Fibroblast of skin of scalp (primary cell): ENCODE measurements at places on chromosomes 5 and 9.
A peak's percentile ranks its signal among the peaks of the same experiment; 100 is the strongest.

GRCh38 chr9:128595471-128595870 is 43.1 kb downstream of the SPTAN1 start:
- no peak for DNase-seq

DNA sequence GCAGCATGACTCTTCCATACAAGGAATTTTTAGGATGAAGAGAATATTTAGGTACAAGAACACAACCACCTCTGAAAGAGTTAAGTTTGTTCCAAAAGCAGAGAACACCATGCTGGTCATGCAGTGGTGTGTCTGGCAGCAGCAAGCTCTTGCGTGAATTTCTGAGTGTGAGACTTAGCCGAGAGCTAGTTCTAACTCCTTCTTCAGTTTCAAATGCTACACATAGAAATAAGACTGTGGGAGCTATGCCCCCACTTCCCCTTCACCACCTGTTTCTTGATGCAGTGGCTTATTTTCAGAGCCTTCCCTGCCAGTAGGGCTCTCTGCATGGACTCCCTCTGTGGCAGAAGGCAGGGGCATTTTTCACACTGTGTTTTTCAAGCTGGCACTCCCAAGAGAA is 122.9 kb upstream of the ZNF366 start:
- no peak for DNase-seq

DNA sequence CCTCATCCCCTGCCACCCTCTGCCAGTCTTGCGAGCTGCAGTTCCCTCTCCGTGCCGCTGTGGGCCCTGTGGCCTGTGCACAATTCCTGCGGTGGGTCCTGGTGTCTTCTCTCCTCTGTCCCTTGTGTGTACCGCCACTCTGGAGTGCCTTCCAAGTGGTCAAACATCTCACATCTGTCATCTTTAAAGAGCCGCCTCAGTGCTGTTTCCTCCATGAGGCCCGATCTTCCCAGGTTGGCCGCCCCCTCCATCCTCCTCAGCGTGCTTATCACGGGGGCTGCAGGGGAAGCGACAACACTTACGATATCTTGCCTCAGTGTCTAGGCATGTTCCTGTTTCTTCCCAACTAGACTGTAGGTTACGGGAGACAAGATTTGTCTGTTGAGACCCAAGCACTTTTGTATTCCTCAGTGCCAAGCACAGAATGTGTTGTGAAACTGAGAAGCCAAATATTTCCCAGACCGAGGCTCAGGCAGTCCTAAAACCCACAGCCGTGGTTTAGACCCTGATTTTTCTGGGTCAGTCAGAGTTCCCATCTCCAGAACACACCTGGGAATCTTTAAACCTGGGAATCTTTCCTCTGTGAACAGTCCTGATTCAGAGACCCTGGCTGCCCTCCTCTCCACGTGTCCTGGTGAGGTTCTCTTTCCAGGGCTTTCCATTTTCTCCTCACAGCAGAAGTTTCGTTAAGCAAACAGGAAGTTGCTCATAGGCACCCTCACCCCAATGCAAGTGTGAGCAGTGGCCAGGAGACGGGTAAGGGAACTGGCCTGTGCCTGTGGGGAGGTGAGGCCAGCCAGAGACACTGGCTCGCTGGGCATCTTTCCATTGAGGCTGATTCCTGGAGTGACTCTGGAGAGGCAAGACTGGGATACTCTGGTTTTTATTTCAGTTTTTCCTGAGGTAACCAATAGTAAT is 28.8 kb downstream of the SLC46A2 start:
- peak; percentile 9 for DNase-seq

GRCh38 chr9:133527444-133527920 is 2.7 kb upstream of the MYMK start:
- DNase-seq: no peak

GRCh38 chr5:2217219-2217618 is 334.5 kb upstream of the IRX4 start:
- no peak for DNase-seq

GRCh38 chr5:149002761-149003689 is 59.8 kb downstream of the SH3TC2 start:
- peak; percentile 55 for DNase-seq

GRCh38 chr9:134177624-134178393 is 13.4 kb upstream of the RNU6ATAC start:
- DNase-seq: no peak

GRCh38 chr9:90245661-90246060 is 397.0 kb downstream of the DIRAS2 start:
- DNase-seq: no peak

DNA sequence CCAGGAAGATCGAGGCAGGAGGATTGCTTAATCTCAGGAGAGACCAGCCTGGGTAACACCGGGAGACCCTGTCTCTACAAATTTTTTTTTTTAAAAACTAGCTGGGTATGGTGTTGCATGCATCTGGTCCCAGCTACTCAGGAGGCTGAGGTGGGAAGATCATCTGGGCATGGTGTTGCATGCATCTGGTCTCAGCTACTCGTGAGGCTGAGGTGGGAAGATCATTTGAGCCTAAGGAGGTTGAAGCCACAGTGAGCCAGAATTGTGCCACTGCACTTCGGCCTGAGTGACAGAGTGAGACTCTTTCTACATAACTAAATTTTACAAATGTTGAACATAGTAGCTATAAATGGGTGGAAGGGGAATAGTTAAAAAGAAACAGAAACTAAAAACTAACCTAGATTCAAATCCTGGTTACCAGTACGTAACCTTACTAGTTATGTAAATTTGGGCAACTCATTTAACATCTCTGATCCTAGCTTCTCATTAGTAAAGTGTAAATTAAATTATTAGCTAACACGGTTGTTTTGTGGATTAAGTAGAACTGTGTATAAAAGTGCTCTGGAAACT is 41.7 kb downstream of the TMEM161B start:
- DNase-seq: no peak

- DNase-seq: no peak
Observed at GRCh38 chr5:181211208-181211607, 6.2 kb upstream of the TRIM7 start.

GRCh38 chr9:113154946-113155345 is 4.1 kb downstream of the SLC31A2 start:
- DNase-seq: no peak

GRCh38 chr5:146475190-146475780 is 28.2 kb downstream of the TCERG1 start:
- no peak for DNase-seq

DNA sequence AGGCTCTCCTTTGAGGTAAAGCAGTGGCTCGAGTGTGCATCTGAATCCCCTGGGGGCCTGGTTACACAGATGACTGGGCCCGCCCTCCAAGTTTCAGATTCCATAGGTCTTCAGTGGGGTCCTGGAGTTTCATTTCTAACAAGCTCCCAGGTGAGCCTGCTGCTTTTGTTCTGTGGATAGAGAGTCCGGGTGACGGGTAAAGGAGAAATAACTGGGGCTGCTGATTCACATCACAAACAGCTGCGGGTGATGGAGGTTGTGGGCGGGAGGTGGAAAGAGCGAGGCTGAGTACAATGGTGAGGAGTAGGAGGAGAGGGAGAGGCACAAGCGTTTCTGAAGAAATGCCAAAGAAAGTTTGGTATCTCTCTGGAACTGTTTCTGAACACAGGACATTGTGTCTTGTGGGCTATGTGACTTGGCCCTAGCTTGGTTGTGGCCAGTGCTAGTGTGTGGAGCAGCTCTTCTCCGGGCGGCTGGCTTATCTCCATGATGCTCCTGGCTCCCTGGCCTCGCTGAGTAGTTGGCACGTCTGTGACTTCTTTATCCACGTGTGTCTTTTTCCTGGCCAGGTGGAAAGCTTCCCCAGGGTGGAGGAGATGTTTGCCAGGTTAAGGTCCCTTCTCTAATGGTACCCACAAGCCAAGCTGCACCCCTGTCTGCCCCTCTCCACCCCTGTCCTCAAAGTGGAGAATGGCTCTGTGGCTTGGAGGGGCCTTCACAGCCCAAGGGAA is 61.7 kb downstream of the HSPA4 start:
- no peak for DNase-seq

- no peak for DNase-seq
Observed at GRCh38 chr9:133958756-133959155, 33.4 kb downstream of the VAV2 start.

DNA sequence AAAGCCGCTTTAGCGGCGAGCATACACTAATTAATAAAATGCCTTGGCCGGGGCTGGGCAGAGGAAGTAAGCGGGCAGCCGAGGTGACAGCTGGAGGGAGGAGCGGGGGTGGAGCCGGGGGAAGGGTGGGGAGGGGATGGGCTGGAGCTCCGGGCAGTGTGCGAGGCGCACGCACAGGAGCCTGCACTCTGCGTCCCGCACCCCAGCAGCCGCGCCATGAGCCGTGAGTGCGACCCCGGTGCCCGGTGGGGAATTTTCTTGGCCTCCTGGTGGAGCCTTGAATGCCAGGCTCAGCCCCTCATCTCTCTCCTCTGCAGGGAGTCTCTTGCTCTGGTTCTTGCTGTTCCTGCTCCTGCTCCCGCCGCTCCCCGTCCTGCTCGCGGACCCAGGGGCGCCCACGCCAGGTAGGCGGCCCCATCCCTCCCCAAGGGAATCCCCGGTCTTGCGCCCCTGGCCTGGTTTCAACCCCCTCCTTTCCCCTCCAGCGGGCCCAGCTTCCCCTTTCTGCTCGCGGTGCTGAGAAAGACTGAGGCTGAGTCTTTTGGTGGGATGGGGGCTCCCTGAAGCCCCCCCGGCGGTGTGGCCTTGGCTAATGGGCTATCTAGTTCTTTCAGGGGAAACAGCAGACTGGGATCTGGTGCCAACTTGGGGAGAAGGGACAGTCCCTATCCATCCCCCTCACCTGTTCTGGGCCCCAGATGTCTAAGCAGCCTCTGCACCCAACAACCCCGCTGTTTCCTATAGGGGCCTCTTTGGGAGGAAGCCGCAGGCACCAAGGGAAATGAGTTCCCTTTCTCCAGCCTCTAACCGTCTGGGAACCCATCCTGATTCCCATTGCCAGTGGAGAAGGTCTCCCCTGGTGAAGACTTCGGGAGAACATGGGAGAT is at the start of gene PTGS1:
Gene PTGS1, plus strand, starts transcription at position 156 of the 887 bp plus-strand sequence. Its CDS starts 61 bp downstream, at position 217.
- DNase-seq: no peak

GRCh38 chr5:8864053-8864452 is 681.8 kb downstream of the SEMA5A start:
- DNase-seq: peak; percentile 22

DNA sequence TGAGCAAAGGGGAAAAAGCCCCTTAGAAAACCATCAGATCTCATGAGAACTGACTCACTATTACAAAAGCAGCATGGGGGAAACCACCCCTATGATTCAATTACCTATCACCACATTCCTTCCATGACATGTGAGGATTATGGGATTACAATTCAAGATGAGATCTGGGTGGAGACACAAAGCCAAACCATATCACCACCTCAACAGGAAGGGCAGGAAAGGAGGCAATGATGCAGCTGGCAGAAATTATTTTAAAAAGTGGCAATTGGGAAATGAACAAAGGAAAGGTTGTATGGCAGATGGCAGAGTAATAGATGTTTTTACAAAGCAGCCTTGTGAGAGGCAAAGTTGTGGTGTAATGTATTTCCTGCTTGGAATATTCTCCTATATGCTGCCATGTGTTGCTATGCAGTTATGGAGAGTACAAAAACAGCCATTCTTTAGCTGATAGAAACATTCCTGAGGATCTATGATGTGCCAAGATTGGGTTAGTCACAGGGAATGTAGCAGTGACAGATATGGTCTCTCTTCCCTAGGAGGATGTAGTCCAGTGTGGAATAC is 138.8 kb downstream of the SMC2 start:
- DNase-seq: peak; percentile 62

GRCh38 chr9:136303825-136304416 is at the start of gene CCDC187:
TSS of gene CCDC187 (minus strand) at chr9:136304094. CDS start at chr9:136303830, 264 bp downstream.
- no peak for DNase-seq

GRCh38 chr5:79621056-79621455 is 8.8 kb downstream of the TENT2 start:
- no peak for DNase-seq

DNA sequence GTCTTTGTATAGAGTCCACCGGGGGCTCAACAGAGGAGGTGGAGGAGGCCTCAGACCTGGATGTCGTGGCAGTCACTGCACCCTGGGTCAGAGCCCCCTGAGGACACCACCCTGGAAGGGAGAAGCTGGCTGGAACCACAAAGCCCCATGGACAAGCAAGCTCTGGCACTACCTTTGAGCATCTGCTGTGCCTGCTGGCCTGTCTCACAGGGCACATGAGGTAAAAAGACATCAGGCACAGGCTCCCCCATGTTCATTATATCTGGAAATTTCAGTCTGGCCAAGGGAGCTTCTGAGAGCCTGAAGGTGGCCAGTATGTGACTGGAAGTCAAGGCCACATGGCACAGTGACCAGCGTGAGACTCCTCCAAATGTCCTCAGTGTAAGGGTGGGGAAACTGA is 22.9 kb downstream of the KCNMB1 start:
- DNase-seq: no peak

- DNase-seq: no peak
Observed at GRCh38 chr9:95213117-95213516, 104.4 kb downstream of the FANCC start.

DNA sequence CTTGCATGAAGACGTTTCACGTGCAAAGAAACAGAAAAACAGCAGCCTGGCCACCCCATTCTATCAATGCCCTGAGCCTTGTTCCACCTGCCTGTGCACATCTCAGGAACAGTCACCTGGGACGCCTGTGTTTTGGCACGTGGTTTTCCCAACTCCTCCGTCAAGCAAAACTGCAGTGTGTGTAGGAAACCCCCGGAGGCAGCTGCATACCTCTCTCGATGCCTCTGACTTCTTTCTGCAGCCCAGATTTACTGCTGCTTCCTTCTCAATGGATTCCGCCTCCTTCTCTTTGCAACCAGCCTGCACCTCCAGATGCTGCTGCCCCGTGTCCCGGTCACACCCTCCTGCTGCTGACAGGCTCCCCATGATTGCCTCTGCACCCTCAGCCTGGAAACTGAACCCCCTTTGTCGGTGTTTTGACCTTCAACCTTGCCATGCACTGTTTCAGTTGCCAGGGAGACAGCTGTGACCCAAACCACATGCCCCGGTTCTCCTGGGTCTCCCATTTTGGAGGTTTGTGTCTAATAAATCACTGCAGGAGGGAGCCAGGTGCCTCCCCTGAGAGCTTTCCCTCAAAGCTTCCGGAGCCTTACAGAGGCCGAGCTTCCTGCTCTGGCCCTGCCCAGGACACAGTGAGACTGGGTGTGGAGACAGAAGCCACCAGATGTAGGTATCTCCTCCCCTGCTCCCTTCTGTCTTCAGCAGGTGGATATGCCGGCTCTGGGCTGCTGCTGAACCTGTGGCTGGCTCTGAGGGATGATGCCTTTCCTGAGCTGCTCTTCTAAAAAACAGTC is 395.5 kb upstream of the IRX1 start:
- no peak for DNase-seq

DNA sequence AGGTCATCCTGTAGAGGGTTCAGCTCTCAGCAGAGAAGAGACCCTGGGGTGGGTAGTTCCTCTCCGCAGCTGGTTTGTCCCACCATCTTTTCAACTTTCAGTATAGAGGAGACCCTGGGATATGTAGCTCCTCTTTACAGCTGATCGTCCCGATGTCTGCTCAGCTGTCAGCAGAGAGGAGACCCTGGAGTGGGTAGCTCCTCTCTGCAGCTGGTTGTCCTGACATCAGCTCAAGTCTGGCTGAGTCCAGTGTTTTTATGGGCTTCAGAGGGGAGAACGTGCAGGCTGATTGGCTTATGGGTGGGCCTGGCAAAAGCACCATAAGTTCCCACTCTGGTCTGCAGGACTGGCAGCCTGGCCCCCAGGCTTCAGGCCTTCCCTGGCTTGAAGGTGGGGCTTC is 80.8 kb downstream of the NLN start:
- no peak for DNase-seq
